Coronary artery (tissue), 2 donors: ENCODE measurements at places on chromosomes 13 and 19.

GRCh38 chr19:54478677-54479266 lies 5.7 kb upstream of the CDC42EP5 start:
- DNase-seq = no peak

DNA sequence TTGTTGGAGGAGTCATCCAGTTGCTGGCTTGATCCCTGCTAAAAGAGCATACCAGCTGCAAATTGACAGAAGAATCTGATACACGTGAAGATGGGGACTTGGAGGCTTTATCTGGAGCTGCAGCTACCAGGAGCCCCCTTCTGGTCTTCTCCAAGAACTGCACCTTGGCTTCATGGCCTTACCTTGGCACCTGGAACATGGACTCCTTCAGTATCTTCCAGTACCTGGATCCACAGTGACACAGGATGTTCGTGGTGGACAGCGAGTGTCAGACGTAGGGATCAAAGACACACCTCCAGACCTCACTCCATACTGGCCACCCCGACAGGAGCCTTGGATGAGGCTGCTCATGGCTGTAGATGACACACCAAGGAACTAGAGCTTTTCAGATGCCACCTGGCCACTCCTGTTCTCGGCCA lies 9.9 kb upstream of the ACSBG2 start:
- DNase-seq = no peak

GRCh38 chr13:54185785-54186184 lies 1157.2 kb downstream of the OLFM4 start:
- no peak for DNase-seq

GRCh38 chr13:28864544-28864943 lies 44.4 kb downstream of the MTUS2 start:
- DNase-seq = no peak
